AG08396 (cell line): ENCODE measurements at places on chromosomes 2 and 18.

DNA sequence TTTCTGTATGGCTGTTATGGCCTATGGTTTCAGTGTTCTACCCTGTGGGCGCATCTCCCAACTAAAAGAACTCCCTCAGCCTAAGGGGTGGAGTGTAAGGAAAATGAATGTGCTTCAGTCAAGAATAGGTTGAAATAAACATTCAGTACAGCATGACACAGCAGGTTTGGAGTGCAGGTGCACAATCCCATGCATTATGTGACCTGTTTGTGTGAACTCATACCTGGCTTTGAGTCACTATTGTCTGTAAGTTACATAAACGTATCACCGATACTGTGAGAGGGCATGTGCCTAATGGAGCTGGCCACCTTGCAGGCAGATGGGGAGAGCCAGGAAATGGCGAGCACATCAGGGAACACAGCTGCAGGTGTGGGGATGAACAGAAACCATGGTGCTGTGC is 216.0 kb downstream of the DSEL start:
- DNase-seq = no peak

GRCh38 chr2:45754131-45755010 is 102.9 kb downstream of the PRKCE start:
- no peak for DNase-seq

- no peak for DNase-seq
Measured at GRCh38 chr18:48688961-48689360, 150.1 kb downstream of the CTIF start.

- no peak for DNase-seq
Measured at GRCh38 chr2:168915441-168916330, 14.6 kb downstream of the G6PC2 start.

DNA sequence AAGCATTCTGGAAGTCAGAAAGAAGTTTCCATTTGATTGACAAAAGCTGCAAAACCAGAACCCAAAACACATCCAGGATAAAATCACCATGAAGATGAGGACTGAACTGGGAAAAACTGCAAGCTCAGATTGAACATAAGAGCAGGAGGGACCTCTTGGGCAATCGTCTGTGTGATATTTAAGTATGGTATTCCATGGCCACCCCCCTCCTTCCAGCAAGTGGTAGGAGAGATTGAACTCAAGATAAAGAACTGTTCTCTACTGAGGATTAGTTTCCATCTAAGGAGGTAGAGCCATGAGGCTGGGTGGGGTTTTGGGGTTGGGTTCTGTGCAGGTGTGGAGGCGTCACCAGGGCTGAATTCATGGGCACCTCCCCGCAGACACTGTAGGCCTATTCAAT is 251.1 kb downstream of the NCKAP5 start:
- DNase-seq = no peak

- no peak for DNase-seq
Measured at GRCh38 chr2:88737385-88737784, 45.9 kb downstream of the RPIA start.

- DNase-seq = no peak
Measured at GRCh38 chr18:21483051-21483450, 117.5 kb downstream of the ESCO1 start.

- DNase-seq = no peak
Measured at GRCh38 chr2:72128843-72129227, 18.8 kb downstream of the CYP26B1 start.

- DNase-seq = peak; percentile 12
Measured at GRCh38 chr2:59025157-59025757, 784.1 kb upstream of the FANCL start.

DNA sequence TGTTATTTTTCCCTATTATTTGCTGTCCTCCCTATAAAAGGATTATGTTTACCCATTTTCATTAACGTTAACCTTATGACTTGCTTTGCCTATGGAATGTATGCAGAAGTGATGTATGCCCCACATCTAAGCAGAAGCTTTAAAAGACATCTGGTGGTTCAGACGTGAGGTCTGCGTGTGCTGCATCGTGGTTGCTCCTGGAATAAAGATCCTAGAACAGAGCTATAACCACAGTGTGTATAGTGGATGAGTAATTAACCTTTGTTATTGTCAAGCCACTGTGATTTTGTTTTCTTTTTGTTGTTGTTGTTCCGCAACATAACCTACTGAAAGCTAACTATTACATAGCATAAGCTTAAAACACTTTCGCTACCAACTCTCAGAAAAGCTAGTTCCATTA is 20.9 kb upstream of the CFAP36 start:
- DNase-seq = no peak

DNA sequence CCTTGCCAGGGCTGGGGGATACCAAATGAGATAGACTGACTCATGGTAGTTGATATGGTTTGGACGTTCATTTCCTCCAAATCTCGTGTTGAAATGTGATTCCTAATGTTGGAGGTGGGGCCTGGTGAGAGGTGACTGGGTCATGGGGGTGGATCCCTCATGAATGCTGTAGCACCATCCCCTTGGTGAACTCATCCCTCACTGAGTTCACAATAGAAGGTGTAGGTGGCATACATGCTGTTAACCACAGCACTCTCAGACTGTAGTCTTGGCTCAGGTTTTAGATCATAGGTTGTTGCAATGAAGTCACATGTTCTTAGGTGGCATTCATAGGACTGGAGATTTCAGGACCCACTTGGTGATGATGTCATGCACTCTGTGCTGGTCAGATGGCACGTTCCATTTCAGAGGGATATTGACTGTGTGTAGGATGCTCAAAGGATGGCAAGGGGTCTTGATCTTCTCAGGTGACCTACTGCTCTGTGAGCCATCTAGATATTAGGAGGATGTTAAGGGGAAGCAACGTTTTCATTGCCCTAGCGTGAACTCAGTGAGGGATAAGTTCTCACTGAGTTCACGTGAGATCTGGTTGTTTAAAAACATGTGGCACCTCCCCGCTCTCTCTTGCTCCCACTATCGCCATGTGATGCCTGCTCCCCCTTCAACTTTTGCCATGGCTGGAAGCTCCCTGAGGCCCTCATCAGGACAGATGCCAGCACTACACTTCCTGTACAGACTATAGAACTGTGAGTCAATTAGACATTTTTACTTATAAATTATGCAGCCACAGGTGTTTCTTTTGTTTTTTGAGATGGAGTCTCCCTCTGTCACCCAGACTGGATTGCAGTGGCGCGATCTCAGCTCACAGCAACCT is 73.8 kb upstream of the ACAA2 start:
- no peak for DNase-seq

DNA sequence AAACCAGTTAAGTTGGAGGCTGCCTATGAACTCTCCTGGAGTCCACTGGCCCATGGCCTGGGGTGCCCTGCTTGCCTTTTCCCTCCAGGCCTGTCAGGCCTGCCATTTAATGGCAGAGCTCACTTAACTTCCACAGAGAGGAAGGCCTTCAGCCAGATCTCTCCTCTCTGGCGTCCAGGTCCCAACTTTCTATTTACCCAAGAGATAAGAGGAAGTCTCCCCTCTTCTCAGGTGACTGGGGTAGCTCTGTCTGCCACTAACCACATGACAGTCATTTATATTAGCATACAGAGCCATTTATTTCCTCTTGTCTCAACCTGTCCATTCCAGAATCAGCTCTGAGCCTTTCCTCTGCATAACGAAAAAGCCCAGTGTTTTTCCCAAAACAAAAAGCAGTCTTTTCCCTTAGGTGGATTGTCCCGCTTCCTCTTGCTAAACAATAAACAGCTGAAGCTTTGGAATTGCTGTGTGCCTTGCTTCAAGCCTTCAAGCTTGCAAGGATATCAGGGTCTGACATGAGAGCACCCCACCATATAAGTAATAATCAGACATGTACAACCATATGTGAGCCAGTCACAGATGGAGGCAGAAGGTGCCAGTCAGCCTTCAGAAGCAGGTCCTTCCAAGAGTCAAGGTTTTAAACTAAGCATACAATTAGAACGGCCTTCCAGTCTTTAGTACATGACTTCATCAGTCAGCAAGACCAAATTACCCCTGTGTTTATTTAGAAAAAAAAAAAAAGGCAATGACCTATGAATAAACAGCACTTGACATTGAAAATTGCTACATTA is 71.2 kb upstream of the STPG4 start:
- DNase-seq = no peak

- DNase-seq = no peak
Measured at GRCh38 chr18:56568986-56569385, 69.4 kb downstream of the TXNL1 start.

- no peak for DNase-seq
Measured at GRCh38 chr2:236748801-236749200, 179.2 kb downstream of the ACKR3 start.

DNA sequence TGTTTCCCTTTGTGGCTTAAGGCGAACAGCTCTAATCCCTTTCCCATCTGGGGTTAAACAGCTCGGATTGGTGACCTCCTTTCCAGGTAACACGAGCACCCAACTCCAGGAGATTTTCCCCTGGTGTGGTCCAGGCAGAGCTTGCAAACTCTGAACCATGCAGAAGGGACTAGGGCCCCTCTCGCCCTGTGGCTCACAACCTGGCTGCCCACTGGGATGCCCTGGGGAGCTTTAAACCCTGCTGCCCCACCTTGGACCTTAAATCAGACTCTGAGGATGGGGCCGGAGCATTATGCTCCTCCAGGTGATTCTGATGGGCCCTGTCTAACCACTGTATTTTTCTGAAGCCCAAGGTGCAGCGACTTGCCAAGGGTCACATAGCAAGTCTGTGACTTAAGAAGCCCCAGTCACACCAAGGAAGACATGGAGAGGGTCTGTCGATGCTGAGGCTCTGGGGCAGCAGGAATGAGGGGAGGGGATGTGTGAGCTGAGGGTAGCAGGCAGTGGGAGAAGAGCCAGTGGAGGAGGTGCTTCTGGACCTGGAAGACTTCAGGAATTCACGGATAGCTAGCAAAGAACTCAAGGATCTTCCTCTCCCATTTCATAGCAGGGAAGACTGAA is 5.9 kb downstream of the ARID5A start:
- DNase-seq = no peak

- DNase-seq = no peak
Measured at GRCh38 chr2:12008425-12009061, 262.1 kb downstream of the LPIN1 start.

DNA sequence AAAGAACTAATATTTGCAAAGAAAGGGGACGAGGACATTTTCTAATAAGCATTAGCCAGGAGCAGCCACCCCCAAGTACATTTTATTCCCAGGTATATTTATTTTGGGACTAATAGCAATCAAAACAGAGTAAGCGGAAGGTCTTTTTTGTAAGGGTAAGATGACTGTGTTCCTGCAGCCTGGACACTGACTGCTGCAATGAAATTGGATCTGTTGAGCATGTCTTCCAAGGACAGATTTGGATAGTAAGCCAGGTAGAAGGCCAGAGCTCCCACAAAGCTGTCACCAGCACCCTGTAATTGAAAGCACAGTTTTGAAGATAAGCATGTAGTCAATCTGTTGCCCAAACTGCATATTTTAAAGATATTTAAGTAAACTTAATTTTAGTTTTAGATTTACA is 10.0 kb downstream of the MRPL33 start:
- no peak for DNase-seq

DNA sequence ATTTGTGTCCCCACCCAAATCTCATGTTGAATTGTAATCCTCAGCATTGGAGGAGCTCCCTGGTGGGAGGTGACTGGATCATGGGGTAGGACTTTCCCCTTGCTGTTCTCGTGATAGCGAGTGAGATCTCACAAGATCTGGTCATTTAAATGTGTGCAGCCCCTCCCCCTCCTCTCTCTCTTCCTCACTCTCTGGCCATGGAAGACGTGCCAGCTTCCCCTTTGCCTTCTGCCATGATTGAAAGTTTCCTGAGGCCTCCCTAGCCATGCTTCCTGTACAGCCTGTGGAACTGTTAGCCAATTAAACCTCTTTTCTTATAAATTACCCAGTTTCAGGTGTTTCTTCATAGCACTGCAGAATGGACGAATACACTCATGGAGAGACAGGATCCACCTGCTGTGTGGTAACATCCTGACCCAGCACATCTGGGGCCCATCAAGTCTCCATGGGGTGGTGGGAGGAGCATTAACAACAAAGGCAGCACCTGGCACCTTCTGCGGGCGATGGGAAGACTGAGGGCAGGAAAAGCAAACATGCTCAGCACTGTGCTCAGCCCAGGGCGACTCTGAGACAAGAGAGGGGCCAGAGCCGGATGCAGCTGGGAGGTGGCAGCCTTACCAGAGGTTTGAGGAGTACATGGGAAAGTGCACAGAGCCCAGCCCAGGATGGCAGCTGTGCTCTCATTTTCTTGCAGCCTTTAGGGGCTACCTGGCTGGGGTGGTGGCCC is 16.2 kb upstream of the ALPP start:
- no peak for DNase-seq

DNA sequence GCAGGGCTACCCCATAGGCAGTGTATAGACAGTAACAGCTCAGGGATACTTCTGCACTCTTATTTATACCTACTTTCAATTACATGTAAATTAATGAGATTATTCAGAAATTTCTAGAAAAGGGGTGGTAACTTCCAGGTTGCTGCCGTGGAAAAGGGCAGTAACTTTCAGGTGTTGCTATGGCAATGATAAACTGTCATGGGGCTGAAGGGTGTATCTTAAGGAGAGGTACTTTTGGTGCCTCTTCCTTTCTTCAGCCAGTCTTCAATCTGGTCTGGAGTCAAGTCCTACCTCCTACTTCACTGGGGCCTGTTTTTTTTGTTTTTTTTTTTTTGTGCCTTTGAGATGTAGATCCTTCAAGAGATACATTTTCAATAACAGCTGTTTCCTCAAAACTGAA is 35.2 kb upstream of the DNAJC10 start:
- DNase-seq = no peak

GRCh38 chr18:60145776-60146175 is 226.8 kb downstream of the MC4R start:
- no peak for DNase-seq

GRCh38 chr2:54570925-54571694 is 115.0 kb downstream of the SPTBN1 start:
- peak; percentile 82 for DNase-seq

DNA sequence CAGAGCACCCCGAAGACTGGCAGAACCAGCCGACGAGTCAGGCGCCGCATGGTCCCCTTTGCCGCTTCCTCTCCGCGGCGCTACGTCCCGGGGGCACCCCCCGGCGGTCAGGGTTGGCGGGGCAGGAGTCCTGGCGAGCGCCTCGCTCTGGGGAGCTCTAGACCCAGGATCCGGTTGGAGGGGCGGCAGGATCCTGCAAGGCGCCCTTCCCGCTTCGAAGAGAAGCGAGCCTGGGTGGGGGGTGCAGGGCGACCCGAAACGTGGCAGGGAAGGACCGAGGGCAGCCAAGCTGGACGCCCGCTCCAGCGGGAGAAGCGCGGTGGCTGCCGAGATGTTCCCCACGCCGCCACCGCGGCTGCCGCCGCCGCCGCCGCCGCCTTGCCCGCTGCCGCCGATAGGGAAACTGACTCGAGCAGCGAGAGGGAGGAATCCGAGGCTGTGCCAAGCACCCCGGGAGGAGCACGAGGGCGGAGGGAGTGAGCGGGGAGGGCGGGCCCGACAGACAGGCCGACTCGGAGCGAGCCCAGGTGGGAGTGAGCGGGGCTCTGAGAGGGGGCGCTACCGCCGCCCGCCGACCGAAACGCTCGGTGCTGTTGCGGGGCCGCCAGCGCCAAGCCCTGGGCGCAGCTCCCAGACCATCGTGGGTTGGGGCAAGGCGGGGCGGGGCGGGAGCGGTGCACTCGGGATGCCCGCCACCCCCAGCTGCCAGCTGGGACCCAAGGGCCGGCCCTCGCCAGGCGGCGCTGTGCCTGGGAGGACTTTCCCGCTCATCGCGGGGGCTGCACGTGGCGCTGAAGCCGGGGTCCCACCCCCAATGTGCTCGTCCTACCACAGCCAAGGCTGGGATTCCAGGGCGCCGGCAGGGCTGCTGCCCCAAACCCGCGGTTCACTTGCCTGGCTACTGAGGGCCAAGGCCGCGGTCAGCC is at the start of gene GALNT14:
GALNT14 (minus strand) TSS at position 404 of the 926 bp plus-strand sequence; CDS start at position 50, 354 bp downstream.
- DNase-seq = peak; percentile 73
